ENCODE measurements at places on chromosomes 7 and 10.

GRCh38 chr7:2476776-2477446 is 713 bp upstream of the GRIFIN start:
- ATAC-seq: no peak

DNA sequence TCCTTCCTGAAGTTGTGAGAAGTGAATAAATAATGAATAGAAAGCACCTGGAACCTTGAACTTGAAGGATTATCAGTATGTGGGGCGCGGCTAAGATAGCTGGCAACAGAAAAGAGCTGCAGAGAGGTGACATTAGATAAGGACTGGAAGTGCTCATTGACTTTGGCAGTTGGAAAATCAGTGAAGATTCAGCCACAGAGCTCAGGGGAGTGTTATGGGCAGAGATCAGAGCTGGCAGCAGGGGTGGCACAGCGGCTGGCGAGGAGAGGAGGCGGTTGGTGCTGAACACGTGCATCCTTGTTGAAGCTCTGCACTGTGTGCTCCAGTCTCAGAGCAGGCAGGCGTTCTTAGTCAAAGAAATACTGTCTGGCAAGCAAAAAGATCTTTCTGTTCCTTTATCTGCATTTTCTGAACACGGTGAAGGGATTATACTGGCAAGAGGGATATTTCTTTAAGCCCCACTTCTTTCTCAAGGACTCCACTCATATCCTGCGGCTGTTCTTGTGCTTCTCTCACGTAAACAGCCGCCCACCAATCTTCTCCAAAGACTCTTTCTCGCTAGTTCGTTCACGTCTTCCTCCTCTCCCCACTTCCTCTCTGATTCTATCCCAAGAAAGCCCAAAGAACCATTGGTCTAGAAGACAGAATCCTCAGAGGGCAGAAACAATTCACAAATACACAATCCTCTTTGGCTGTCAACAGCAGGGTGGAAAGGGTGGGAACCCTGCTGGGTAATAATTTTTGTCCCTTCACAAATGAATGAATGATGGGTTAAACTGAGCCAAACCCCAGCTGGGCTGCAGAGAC is 38.6 kb upstream of the ADD3 start:
- no peak for ATAC-seq

DNA sequence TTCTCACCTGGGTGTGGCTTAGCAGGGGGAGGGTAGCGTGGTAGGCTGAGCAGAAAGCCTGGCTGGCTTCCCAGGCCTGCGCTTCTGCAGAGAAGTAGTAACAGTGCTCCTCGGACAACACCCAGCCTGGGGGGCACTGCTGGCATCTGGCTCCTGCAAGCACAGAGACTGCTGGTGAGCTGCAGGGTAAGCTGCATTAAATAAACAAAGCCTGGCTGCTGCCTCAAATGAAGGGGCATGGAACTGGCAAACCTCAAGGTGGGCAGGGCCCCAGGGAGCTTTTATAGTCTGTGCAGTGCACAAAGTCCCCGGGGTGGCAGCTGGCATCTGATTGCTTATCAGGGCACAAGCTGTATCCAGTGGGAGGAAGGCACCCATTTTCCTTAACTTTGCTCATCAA is 3.9 kb downstream of the KLRG2 start:
- ATAC-seq: no peak

DNA sequence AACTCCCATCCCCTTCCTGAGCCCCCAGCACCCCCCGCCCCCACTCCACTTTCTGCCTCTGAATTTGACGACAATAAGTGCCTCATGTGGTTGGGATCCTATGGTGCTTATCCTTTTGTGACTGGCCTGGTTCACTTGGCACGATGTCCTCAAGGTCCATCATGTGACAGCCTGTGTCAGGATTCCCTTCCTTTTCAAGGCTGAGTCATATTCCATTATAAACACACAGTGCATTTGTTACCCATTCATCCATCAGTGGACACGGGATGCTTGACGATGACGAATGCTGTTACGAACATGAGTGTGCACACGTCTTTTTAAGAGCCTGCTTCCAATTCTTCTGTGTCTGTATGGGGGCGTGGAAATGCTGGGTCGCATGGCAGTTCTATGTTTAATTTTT is 26.7 kb downstream of the SHH start:
- no peak for ATAC-seq

DNA sequence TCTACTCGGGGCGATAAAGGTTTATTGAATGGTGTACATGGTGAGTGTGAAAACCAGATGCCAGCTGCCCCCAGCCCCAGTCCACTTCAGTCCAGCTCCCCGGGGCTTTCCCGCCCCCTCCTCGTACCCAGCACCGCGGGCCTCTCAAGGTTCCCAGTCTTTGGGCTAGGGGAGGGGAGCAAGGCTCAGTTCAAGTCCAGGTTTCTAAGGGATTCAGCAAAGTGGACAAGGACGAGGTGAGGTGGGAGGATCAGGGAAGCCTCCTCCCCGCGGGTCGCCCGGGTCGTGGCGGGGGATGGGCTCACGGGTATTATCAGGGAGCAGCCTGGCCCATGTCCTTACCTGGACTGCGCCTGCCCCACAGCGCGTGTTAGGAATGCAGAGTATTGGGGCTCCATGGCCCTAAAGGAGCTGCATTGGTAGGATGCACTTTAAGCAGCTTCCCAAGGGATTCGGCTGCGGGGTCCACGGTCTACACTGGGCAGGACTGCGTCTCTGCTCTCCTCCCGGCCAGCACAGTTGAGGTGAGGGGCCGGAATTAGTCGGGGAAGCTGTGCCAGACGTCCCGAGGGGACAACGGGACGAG is 541 bp upstream of the PFKFB3 start:
- ATAC-seq: peak; percentile 3

- no peak for ATAC-seq
Measured at GRCh38 chr10:69481305-69481704, 30.0 kb downstream of the TSPAN15 start.

- ATAC-seq: no peak
Measured at GRCh38 chr7:66921918-66922486, 977 bp downstream of the TMEM248 start.

Measured in activated T-helper 17 cell treated with anti-CD3 and anti-CD28 coated beads, Interleukin-2, amount 50 U/mL, for 72 hours (primary cell).